BE2C (cell line): ENCODE measurements at places on chromosomes 7 and 10.
A peak's percentile ranks its signal among the peaks of the same experiment; 100 is the strongest.

GRCh38 chr10:14380746-14381145, 50.0 kb upstream of the FRMD4A start:
- no peak for DNase-seq

DNA sequence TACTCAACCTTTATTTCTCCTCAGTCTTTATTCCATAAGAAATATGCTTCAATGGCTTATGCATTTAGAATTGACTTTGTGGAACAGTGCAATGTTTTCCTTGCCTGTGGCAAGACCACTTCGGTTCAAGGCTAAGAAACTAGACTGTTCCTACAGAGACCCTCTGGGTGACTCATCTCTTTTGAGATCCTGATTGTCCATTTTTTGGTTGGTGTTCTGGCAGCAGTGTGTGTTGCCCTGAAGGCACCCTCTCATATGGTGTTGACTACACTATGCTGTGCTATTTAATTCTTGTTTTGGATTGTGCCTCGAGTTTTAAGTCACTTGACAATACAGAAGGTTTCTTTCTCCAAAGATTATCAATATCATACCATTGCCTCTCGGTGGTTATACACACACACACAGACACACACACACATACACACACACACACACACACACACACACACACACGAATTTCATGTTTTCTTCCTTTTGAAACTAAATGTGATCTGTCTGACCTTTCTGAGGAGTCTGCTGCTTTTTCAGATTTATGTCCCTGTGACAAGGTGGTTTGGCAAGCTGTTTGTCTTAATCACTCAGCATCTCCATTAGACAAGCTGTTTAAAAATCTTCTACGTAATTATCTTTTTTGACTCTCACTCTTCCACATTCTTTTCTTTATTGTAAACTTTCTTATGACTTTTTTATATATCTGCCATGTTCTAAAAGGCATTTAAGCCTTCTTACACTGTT, 187.2 kb downstream of the VTI1A start:
- no peak for DNase-seq

GRCh38 chr10:42836771-42837468, 54.3 kb downstream of the BMS1 start:
- no peak for DNase-seq

GRCh38 chr10:78806681-78807221, 262.0 kb upstream of the ZMIZ1 start:
- peak; percentile 35 for DNase-seq

GRCh38 chr7:87218796-87219544, 562 bp downstream of the TMEM243 start:
- peak; percentile 21 for DNase-seq

- no peak for DNase-seq
These were observed 73.2 kb downstream of the PDGFA start for GRCh38 chr7:446289-446935.

DNA sequence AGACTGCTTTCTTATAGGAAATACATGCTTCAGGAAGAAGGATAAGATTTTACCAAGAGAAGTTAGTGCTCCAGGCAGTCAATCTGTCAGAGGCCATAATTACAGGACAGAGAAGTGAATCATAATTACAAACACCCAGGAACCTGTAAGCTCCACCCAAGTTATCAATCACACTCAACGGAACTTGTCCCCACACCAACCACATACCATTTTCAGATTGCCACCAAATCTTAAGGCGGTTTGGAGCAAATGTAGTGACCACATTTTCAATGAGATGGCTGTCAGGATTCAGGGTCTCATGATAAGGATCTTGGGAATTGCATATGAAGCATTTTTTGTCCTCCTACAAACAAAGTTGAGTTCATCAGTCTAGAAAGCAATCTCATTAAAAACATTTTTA, 4.8 kb downstream of the LAMB1 start:
- DNase-seq, result no peak

GRCh38 chr10:84497978-84498377, 169.6 kb downstream of the CCSER2 start:
- DNase-seq, result no peak

DNA sequence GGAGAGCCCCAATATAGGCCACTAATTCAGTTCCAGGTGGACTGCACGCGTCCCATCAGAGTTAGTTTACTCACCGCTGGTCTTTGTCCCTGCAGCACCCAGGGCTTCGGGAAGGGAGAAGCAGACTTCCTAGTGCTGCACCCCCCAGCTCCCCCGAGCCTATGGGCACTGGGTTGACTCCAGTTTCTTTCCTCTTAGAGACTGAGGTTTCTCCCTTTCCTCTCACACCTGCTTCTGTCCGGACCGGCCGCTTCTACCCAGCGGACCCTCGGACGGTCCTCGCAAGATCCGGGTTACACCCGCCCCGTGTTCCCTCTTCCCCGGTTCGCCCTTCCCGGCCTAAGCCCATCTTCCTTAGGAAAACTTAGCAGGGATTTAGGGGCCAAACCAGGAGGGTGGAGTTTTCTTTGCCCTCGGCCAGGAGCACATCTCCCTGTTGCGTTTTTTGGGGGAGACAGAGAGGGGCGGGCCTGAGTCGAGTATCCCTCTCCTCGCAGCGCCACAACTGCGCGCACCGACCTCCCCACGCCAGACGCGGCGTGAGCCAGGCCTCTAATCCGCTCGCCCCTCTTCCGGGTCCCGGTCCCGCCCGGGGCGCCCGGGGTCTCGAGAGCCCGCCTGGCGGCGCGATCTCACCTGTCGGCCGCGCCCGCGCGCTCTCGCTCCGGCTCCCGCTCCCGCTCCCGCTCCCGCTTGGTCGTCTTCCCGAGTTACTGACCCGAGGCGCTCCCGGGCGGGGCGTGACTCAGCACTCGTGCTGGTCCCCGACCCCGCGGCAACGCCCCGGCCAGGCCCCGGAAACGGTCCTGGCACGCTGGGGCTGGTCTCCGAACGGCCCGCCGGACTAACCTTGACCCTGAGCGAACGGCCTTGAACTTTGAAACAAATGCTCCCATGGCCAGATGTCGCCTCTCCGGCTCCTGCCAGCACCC, at the start of gene AIFM2:
Gene AIFM2 (minus strand): TSS at position 728 of the 932 bp plus-strand sequence. CDS start 8,741 bp downstream, outside the sequence.
- DNase-seq, result peak; percentile 73

GRCh38 chr7:8058852-8059251, 90.3 kb downstream of the GLCCI1 start:
- DNase-seq, result no peak

- no peak for DNase-seq
These were observed 57.5 kb downstream of the ADD3 start for GRCh38 chr10:110065269-110065668.

DNA sequence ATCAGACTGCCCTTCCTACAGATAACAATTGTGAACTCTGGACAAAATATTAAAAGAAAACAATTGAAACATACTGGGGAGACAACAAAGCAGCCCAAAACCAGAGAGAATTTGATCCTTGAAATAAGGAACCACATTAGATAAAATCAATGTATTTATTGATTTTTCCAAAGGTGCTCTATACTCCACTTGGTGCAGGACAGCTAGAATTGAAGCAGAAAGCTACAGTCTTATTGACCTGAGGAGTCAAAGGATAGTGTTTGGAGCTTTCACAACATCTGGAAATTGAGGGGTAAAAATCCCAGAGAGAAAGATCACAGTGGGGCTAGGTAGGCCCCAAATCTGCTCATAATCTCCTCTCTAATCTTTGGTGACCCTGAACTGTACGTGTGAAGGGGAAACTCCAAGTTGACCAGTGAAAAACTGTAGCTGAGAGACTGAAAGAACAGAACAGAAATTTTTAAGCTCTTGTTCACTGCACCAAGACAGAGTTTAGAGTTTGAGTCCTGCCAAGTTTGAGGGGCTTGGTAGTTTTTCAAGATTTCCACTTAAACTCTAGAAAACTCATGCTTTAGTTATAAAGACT, 70.2 kb downstream of the SAMD9 start:
- DNase-seq, result no peak

DNA sequence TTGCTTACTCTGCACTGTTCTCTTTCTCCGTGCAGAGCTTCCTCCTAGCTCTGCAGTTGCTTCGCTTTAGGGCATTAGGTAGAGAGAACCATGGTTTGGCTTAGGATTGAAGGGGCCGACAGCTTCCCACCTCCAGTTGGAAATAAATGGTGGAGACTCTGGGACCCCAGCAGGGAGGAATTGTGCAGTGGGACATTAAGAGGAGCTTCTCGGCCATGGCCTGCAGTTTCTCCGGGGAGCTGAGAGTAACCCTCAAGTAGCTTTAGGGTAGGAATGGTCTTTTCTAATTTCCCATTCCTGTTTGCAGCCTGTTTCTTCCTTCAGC, 1.2 kb downstream of the SUFU start:
- no peak for DNase-seq

- DNase-seq, result peak; percentile 30
These were observed 41.6 kb upstream of the LYZL2 start for GRCh38 chr10:30671026-30671616.

GRCh38 chr10:20990604-20991003, 93.5 kb upstream of the NEBL start:
- DNase-seq, result no peak

- DNase-seq, result peak; percentile 62
These were observed 16.4 kb downstream of the FAM241B start for GRCh38 chr10:69646185-69647060.

- no peak for DNase-seq
These were observed 306.2 kb upstream of the LRRN3 start for GRCh38 chr7:110784749-110785148.

DNA sequence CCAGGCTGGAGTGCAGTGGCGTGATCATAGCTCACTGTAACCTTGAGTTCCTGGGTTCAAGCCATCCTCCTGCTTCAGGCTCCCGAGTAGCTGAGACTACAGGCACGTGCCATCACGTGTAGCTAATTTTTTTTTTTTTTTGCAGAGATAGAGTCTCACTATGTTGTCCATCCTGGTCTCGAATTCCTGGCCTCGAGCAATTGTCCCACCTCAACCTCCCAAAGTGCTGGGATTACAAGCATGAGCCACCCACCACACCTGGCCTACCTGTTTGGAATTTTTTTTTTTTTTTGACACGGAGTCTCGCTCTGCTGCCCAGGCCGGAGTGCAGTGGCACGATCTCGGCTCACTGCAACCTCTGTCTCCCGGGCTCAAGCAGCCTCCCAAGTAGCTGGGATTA, 117.1 kb upstream of the PARD3 start:
- DNase-seq, result no peak

- no peak for DNase-seq
These were observed 129.9 kb downstream of the ABCA13 start for GRCh38 chr7:48301201-48301600.

DNA sequence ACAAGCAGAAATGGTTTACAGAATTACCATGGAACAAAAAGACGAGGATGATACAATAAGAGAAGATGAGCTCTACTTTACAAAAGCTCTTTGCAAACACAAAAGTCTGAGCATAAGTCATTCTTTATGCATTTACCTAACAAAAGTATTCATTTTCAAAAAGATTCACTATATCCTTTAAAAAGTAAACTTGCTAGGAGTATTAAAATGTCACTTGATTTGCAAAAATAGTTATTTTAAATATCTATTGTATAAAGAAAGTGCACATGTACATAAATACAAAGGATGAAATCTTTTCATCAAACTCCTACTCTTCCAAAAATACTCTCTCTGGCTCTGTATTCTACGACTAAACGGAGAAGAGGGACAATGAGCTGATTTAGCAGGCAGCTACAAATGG, 146.4 kb upstream of the STEAP1 start:
- no peak for DNase-seq

DNA sequence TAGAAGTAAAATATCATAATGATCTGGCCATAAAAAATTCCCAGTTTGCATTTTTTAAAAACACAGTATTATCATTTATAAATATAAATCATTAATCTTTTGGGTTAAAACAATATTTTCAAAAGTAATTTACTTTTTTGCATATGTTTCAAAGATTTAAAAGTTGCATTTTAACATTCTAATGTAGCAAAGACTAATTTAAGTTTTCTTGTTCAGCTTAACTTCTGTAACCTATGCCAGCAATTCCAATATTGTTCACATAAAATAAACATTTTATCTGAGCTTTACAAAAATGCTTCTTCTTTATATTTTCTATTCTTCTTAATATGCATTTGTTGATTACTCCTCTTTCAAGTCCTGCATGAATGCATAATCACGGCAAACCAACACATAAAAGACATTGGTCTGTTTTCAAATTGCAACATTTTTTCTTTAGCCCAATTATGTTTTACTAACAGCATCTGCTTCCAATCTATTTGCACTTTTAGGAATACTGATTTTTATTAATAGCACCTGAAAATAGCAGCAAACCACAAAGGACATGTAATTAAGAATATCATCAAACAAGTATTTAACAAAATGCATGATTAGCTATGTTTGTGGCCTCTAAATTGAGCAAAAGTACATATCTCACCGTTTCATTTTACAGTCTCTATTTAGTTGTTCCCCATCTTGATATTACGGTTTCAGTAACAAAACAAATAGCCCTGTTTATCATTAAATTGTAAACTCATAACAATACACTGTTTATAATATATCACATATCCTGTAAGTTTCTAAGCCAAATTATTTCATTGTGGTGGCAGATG, 286.9 kb upstream of the NFE2L3 start:
- no peak for DNase-seq

GRCh38 chr7:79506481-79506880, 53.0 kb upstream of the MAGI2 start:
- no peak for DNase-seq

GRCh38 chr10:14056610-14057332, 274.0 kb downstream of the FRMD4A start:
- no peak for DNase-seq

DNA sequence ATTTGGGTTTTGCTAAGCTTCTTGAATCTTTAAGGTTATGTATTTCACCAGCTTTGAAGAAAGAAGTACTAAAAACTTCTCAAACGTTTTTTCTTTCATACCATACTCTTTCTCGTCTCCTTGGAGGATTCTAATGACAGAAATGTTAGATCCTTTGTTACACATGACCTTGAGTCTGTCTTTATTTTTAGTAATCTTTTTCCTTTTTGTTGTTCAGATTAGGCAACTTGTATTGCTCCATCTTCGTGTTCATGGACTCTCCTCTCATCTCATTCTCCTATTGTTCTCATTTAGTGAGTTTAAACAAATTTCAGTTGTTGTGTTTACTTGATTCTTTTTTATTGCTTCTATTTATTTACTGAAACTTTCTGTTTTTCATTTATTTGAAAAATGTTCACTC, 73.7 kb downstream of the WDFY4 start:
- DNase-seq, result no peak

GRCh38 chr7:137204246-137204645, 139.3 kb downstream of the PTN start:
- DNase-seq, result no peak

DNA sequence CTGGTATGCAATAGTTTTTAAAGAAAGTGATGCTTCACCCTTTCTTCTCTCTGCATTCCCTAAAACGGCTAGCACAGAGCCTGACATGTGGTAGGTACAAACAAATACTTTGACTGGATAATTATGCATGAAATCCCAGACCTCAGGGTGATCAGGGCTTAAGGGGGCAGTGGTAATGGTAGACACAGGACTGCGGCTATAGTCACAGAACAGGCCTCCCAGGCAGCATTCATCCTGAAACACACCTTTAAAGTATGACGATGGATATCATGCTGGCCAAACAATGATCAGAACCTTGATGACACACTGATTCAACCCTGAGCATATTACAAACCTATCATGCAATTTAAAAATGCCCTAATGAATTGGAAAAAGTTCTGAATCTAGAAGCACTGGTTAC, 110.8 kb downstream of the PIP4K2A start:
- DNase-seq, result no peak
